Sigmoid colon (tissue), 7 donors: ENCODE measurements at places on chromosomes 5 and 9.

GRCh38 chr5:66713998-66714397 lies 117.8 kb downstream of the MAST4 start:
- DNase-seq: no peak

GRCh38 chr5:71880536-71880935 lies 161.5 kb downstream of the CARTPT start:
- DNase-seq: no peak

DNA sequence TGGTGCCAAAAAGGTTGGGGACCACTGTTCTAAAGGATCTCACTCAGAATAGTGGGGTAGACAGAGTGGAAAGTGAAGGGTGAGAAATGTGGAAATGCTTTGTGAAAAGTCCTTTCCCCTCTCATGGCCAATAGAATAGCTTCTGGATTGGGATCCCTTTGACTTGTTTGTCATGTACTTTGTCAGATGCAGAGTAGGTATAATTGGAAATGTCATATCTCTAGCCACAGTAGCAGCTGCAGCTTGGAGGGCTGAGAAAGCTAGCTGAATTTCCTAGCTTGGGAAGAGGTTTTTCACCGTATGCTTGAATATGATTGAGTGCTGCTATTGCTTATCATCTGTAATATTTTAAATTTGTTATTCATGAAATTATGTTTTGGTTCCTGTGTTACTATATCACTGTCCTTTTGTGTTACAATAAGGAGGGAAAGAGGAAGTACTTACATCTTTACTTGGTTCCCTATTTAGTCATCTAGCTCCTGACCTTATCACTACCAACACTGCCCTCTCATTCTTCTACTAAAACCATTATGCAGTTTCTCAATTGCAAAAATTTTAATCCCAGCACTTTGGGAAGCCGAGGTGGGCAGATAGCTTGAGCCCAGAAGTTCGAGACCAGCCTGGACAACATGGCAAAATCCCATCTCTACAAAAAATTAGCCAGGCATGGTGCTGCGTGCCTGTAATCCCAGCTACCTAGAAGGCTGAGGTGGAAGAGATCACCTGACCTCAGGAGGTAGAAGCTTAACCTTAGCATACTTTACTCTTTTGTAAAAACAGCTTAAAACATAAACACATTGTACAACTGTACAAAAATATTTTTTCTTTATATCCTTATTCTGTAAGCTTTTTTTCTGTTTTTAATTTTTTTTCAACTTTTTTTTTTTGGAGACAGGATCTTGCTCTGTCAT lies 12.4 kb downstream of the SLC30A5 start:
- no peak for DNase-seq

DNA sequence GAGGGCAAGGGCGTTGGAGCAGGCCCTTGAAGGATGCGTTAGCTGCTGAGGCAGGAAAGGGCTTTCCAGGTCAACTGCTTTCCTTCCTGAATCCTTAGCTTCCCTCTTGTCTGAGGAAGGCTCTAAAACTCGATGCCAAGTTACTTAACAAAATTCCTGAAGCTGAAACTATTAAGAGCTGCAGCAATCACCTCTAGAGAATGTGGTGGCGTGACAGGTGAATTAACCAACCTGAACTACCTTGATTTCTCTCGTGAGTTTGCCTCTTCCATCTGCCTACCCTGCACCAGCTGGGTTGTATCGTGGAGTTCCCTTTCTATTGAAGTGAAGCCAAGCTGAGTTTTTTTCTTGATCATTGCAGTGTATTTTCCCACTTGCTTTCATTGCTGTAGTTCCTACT lies 96.1 kb downstream of the PDE8B start:
- DNase-seq: no peak

- no peak for DNase-seq
Measured at GRCh38 chr9:133658442-133659431, 22.6 kb downstream of the DBH start.

GRCh38 chr9:37923118-37923795 lies 19.3 kb upstream of the SLC25A51 start:
- DNase-seq: peak; percentile 49

GRCh38 chr5:166369346-166369745 lies 1922.1 kb upstream of the WWC1 start:
- no peak for DNase-seq

- DNase-seq: no peak
Measured at GRCh38 chr5:36694351-36694750, 87.9 kb downstream of the SLC1A3 start.

- no peak for DNase-seq
Measured at GRCh38 chr5:111461255-111461671, 51.1 kb downstream of the STARD4 start.

DNA sequence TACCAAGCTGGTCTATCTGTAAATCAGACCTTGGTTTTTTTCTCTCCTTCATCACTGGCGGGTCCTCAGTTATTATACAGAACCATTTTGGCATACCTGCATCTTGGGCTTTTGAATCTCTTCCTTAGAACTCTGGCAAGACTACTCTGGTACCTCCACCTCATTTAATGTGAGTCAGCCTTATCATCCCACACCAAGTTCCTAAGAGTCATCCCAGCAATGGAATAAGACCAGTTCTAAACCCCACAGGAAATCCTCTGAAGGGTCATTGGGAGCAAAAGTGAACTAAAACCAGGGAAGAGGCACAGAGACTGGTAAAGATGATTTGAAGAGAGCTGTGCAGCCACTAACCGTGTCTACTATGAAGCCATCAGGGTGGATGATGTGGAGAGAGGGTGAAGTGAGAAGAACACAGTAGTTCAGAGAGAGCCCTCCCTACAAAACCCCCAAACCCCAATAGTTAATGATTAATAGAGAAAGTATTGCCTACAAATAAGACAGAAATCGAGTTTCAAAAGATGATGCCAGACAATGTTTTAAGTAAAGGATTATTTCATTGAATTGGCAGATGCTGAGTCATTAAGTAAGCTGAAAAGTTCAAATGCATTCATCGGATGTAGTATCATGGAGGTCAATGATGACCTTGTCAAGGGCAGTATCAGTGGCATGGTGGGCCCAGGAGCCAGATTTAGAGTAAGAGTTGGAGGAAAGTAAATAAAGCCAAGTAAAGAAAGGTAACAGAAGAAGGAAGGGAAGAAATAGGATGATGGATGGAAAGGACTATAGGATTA lies 85.4 kb downstream of the PCSK1 start:
- DNase-seq: no peak

DNA sequence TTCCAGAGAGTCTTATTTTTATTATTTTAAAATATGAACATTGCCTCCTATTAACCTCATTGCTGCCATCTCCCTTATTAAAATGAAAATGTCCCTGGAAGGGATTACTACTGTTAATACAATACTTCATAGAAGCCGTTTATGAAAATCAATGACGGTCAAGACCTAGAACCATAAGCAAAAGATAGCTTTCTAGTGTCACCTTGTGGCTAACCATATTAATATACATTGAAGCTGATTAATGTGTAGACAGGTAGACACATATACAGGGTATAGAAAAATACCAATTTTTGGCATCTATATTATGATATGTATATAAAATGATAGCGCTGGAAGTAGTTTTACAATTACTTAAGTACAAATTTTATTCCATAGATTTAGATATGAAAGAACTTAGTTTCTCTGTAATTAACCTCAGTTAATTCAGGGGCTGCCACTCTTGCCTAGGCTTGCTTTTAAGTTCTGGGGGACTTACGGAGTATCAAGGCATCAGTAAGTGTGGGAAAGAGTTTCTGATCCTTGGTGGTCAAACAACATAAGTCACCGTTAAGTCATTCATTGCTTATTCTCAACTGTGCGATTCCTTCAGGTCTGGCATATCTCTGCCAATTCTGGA lies 2.5 kb upstream of the YTHDC2 start:
- no peak for DNase-seq

DNA sequence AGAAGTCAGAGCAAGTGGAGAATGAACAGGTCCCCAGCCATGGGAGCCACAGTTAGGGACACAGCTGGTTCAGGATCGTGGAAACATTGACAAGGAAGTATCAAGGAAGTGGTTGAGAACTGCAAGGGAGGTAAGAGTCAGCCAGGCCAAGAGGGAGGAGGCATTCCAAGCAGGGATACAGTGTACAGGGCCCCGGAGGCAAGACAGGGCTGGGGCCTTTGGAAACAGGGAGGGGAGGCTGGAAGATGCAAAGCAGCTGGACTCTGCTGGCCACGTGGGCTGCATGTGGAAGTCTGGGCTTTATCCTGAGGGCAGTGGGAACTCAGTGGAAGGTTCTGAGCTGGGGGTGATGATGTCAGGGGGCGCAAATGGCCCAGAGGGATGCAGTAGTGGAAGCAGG lies 14.2 kb downstream of the CCDC180 start:
- no peak for DNase-seq

GRCh38 chr5:115379622-115380344 lies 83.3 kb upstream of the CCDC112 start:
- no peak for DNase-seq

GRCh38 chr5:58259685-58260152 lies 200.2 kb downstream of the PLK2 start:
- DNase-seq: no peak
